ENCODE measurements at places on chromosomes 11 and 22.

- peak; percentile 85 for DNase-seq
Measured at GRCh38 chr11:125626288-125626950, 1.5 kb downstream of the CHEK1 start.

DNA sequence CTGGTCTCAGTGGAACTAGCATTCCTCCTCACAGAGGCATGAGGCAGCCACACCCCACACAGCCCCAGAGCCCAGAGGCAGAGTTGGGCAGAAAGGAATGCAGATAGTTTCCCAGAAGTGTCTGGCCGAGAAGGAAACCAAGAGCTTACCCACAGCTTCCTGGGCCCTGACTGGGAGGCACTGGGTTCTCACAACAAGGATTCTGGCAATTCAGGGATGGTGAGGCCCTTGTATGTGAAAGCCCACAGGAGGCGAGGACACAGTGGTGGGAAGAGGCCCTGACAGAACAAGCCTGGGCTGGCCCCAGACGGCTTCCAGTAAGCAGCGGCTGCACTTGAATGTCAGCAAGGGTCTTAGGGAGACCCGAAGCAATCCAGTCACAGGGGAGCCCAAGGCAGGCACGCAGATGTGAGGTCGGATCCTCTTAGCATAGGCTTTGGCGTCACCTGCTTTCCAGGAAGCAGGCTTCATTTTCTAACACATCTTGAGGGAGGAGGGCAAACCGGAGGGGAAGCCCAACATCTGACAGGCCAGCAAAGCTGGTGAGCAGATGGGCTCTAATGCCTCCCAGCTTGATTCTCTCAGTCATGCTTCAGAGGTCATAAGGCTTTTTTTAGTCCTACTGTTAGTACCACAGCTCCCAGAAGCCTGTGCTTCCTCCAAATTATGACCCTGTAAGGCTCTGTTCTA lies 78.3 kb upstream of the AKIP1 start:
- peak; percentile 77 for DNase-seq

DNA sequence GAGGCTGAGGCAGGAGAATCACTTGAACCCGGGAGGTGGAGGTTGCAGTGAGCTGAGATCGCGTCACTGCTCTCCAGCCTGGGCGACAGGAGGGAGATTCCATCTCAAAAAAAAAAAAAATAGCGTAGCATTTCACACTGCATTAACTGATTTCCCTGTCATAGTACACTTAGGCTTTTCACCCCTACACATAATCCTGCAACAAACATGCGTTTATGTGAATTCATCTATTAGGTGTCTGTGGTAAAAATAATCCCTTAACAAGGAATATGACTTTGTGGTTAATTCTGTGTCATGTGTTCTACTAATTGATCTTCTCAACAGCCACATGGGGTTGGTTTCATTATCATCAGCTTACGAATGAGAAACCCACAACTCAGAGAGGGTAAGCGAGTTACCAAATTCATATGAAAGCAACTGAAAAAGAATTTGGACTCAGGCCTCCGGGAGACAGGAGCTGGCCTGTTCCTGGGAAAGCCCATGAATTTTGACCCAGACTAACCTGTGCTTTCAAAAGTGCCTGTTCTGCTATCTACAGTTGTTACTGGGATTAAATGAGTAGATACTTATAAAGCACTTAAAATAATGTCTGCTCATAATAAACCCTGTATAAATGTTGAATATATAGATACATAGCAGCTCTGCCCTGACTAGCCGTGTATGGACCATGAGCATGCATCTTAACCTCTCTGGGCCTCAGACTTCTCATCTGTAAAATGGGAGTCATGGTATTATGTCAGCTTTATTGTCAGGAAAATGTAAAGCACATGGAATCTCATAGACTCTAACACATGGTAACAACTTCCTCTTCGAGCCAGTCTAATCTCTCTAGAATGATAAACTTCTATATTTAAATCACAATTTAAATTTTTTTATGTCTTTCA lies 36.6 kb downstream of the KCNJ1 start:
- no peak for DNase-seq

DNA sequence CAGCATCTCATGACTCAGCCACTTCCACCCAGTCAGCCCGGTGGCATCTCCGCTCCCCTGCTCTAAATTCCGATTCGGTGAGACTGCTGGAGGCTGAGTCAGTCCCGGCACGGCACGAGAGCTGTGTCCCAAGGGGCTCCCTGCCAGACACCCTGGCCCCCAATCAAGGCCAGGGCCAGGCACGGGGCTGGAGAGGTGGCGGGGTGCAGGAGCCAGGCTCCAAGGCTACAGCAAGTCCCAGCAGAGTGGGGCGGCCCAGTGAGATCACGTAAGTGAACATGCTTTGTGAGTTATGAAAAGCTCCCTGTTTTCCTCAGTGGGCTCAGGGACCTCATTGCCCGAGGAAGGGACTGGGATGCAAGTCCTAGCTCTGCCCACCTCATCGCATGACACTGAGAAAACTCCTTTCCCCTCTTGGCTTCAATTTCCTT lies 3.0 kb downstream of the C11orf68 start:
- DNase-seq, result peak; percentile 95

- DNase-seq, result no peak
Measured at GRCh38 chr11:17473071-17473744, 3.4 kb downstream of the ABCC8 start.

DNA sequence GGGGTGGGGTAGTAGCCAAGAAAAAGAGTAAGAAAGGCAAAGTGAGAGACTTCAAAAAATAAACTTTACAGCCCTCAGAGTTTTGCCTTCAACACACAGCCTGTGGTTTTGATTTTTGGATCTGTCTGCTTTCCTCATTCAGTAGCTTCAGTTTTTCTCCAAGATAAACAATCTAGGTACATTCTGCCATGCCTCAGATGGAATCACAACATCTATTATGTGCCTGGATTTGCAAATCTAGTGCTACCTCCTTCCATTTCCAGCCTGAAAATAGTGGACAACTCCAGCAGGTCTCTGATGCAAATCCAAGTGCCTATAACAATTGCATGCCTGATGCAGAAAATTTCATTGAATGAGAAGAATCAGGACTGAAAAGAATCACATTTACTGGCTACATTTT lies 206.6 kb upstream of the GUCY1A2 start:
- DNase-seq, result no peak

DNA sequence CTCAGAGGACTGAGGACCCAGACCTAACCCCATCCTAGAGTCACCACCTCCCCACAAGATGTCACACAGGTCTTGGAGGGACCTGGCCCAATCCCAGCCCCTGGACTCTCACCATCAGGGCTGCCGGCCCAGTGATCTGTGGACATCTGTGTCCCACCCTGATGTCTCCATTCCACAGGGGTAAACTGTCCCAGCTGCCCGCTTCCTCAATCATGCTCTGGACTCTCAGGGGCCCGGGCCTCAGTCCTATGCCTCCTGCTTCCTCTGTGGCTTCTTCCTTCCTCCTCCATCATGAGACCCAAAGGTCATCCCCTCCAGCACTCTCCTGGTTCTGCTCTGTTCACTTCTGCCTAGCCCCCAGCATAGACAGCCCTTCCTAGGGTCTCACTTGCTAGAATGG lies 32.2 kb downstream of the ARAP1 start:
- no peak for DNase-seq

GRCh38 chr22:36486619-36487384 lies 5.4 kb upstream of the TXN2 start:
- DNase-seq, result peak; percentile 50

Data from astrocyte of the spinal cord (primary cell).